ENCODE measurements at places on chromosomes 16 and 17.
A peak's percentile ranks its signal among the peaks of the same experiment; 100 is the strongest.

DNA sequence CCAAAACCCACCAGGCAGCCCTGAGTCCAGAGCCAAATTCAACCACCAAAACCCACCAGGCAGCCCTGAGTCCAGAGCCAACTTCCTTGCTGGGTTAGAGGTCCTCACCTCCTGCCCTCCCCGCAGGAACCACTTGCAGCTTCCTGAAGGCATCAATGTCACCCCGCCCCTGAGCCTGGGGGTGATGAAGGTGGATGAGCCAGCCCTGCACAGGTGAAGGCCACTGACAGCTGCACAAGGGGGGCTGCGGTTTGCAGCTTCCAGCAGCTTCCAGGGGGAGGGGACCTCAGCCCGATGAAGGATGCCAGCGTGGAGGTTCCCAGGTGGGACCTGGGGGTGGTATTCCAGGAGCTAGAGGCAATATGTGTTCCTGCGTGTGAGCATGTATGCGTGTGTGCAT is 7.6 kb upstream of the CSNK1D start:
- DNase-seq, result no peak

- no peak for DNase-seq
Measured at GRCh38 chr16:17343728-17344127, 127.0 kb downstream of the XYLT1 start.

- no peak for DNase-seq
Measured at GRCh38 chr16:78619811-78620210, 520.4 kb downstream of the WWOX start.

DNA sequence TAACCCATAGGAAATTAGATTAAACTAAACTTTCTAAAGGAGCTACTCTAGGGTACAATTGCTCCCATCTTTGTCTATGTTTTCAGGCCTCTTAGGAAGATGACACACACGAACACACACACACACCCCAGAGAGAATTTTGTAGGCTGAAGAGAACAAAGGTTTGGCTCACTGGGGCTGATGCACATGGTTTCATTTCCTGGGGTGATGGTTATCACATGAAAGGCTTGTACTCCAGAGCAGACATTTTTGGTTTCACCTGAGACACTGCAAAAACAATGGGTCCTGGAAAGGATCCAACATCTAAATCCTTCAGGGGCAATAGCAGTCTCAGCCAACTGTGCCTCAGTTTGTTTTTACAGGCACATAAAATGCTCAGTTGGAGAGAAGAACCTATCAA is 62.8 kb downstream of the GRB7 start:
- DNase-seq, result no peak

- DNase-seq, result no peak
Measured at GRCh38 chr17:427327-427726, 74.7 kb upstream of the RPH3AL start.

GRCh38 chr16:70418274-70418992 is 20.5 kb downstream of the ST3GAL2 start:
- no peak for DNase-seq

- peak; percentile 12 for DNase-seq
Measured at GRCh38 chr17:3969963-3970362, 5.7 kb upstream of the ATP2A3 start.

GRCh38 chr16:945271-946047 is 25.3 kb downstream of the LMF1 start:
- DNase-seq, result no peak

DNA sequence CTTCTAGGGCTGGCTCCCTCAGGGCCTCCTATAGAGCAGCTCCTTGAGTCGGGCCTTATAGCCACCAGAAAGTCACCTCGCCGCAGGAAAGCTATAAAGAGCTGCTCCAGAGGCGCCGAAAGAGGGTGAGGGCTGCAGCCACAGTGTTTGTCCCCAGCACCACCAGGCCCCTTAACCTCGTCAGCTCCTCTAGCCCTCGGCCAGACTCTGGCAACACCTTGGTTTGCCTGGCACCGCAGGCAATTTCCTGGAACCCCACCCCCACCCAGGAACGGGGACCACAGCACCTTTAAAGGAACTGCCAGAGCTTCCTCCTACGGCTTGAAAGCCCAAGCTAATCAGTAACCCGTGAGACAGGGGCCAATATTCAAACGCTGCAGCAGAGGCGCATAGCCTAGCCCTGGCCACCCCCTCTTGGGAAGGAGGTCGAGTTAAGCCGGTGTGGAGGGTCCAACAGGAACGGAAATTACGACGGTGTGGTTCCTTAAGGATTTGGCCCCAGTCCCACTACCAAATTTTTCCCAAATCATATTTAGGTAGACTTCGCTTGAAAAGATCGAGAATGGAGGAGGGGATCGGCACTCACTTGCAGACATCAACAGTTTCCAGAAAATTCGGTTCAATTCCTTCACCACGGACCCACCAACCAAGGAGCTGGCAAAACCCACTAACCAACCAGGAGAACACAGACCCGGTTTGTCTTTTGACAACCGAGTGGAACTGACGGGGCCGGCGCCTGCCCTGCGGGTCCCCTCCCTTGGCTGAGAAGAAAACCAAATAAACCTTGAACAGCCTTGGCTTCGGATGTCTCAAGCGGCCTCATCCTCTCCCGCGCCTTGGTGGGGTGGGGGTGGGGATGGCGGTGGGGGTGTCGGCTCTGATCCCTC is 3.0 kb downstream of the HOXB6 start:
- DNase-seq, result peak; percentile 77

- peak; percentile 74 for DNase-seq
Measured at GRCh38 chr16:70577256-70577698, 53.7 kb downstream of the SF3B3 start.

DNA sequence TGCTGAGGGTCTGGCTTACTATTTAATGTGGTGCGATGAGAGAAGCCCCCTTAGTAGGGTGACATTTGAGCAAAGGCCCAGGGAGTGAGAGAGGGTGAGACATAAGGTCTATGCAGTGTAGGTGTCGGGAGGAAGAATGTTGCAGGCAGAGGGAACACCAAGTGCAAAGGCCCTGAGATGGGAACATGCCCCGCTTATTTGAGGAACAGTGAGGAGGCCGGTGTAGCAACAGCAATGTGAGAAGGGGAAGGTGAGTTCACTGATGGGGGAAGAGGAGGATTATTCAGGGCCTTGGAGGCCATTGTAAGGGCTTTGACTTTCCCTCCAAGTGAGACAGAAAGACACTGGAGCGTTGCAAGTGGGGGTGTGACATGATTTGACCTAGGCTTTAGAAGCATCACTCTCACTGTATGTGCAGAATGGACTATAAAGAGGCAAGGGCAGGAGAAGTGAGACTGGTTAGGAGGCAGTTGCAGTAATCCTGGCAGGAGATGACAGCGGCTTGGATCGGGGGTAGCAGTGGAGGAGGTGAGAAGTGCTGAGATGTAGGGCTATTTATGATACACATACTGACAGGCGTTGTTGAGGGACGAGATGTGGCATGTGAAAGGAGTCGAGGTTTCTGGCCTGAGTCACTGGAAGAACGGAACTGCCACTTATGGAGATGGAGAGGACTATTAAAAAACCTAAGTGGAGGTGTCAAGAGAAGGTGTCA is 145.3 kb downstream of the SPECC1 start:
- DNase-seq, result no peak

DNA sequence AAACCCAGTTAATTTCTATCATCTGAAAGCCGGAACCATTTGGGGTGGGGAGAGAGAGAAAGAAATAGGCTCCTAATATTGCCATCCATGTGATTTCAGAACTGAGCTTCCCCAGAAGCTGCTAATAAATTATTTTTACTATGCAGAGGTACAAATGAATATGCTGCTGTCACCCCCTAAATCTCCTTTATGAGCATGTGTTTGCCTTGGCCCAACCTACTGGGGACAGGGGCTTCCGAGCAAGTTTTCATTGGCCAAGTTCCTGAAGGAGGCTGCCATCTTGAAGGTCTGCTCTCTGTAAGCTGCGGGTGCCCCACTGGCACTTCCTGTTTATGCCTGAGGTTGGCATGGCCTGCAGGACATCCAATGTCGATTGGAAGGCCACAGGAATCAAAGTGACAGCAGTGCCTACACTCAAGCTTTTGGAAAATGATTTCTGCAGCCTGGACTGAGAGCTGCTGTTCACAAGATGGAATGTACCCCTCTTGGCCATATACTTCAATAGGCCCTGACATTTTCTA is 194.7 kb downstream of the XYLT1 start:
- DNase-seq, result no peak

DNA sequence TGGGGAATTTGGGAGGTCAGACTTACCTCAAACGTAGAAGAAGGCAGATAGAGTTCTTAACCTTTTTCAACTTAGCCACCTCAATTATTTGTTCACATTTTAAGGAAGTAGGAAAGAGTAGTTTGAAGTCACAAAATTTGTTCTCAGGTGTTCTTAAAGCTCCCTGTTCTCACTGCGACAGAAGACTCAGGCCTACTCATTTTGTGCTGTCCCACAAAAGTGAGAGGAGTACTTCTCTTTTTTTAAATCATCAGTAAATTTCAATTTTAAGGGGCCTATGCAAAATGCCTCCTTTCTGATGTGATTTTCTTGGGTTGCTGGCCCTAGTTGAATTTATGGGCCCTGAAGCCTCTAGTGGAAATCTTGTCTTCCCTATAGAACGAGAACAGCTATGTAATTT is 133.4 kb downstream of the MAP2K6 start:
- no peak for DNase-seq

DNA sequence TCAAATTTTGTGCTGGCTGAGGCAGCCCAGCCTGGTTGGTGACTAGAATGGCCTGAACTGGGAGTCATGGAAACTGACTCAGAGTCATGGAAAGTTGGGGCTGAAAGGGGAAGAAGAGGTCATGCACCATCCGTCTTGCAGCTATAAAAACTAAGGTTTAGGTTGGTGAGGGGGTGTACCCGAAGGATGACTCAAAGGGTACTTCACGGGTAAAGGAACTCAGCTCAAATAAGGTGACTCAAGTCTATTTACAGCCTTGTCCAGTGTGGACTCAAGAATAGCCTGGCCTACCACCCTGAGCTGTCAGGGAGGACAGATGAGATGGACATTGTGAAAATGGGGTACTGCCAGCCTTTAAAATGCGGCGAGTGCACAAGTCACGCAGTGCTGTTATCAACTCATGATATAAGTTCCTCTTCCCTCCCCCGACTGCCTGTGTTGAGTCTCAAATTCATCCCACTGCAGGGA is 18.6 kb downstream of the CD300LB start:
- DNase-seq, result peak; percentile 87

DNA sequence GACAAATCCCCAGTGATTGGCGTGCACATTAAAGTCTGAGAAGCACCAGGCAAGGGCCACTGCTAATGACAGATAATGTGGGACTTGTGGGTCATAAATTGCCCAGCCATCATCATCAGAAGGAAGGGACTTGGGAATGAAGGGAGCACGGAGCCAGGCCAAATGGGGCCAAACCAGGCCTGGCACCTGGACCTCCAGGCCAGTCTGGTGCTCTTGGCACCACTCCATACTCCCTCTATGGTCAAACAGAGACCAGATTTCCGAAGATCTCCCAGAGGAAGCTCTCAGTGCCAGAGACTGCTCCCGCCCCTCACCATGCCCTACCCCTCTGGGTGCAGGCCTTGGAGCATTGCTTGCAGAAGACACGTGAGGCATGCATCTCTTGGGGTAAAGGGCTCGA is 142.2 kb downstream of the CCDC182 start:
- no peak for DNase-seq

- DNase-seq, result no peak
Measured at GRCh38 chr17:55190748-55191147, 74.0 kb upstream of the HLF start.

GRCh38 chr17:55710829-55711496 is 11.7 kb downstream of the TMEM100 start:
- DNase-seq, result no peak

DNA sequence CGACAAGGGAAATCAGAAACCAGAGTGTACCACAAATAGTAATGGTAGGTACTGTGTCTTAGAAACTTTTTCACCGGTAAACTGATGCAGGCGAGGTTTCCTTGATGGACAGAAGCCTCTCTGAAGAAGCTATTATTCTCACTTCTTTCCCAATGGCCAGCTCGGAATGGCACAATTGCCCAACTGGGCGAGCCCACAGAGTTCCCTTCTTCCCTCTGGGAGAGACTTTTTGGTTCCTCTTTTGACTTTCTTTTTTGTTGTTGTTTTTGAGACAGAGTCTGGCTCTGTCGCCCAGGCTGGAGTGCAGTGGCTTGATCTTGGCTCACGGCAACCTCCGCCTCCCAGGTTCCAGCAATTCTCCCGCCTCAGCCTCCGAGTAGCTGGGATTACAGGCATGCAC is 16.9 kb downstream of the SLC43A2 start:
- no peak for DNase-seq

DNA sequence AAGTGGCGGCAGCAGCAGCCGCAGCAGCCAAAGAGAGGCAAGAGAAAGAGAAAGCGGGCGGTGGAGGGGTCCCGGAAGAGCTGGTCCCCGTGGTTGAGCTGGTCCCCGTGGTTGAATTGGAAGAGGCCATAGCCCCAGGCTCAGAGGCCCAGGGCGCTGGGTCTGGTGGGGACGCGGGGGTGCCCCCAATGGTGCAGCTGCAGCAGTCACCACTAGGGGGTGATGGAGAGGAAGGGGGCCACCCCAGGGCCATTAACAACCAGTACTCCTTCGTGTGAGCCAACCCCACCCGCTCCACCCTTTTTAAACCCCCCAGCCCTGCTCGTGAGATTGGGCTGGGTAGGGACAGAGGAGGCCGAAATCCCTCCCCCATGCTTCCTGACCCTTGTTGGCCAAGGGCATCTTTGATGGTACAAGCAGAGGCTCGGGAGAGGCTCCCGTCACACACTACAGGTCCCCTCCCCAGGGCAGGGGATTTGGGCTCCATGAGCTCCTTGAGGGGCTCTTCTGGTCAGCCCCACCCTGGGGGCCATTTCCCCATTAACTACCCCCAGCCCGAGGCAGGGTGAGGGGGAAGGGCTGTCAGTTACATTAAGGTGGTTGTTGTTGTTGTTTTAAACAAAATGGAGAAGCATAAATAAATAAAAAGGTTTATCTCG is 4.6 kb upstream of the ATP2A1 start:
- peak; percentile 47 for DNase-seq

- no peak for DNase-seq
Measured at GRCh38 chr16:53605356-53605755, 98.3 kb downstream of the RPGRIP1L start.

DNA sequence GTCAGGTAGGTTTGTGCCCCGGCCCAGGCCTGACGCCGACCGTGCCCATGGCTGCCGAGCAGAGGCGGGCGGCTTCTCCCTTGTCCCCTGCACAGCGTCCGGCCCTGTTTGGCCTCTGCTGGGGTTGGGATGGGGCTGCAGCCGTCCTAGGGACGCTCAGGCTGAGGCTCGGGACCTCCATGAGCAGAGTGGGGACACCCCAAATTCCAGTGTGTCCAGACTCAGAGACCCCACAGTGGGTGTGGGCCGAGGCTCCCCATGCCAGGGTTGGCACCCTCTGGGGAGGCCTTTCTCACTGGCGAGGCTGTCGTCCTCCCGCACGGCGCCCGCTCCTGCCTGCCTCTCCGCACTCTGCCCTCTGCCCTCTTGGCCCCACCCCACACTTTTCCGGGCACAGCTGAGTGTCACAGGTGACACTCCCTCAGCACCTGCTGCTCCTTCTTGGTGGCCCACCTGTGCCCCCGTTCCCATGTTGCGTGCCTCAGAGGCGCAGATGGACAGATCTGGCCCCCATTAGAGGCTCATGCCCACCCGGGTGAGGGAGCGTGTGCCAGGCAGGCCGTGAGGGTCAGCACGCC is 16.1 kb downstream of the TRAF7 start:
- no peak for DNase-seq

GRCh38 chr17:50194934-50195865 is 6.2 kb downstream of the COL1A1 start:
- DNase-seq, result no peak

- no peak for DNase-seq
Measured at GRCh38 chr17:80510132-80510531, 33.7 kb upstream of the NPTX1 start.

All from ACHN (cell line).